ENCODE measurements at places on chromosomes 6 and 20. TPM values are rescaled to one million over a fixed set of nuclear protein-coding genes. Genes with fewer than 3 reads are reported as not detected.

GRCh38 chr6:112680091-112680490 is 333.0 kb downstream of the RFPL4B start:
- DNase-seq: no peak

DNA sequence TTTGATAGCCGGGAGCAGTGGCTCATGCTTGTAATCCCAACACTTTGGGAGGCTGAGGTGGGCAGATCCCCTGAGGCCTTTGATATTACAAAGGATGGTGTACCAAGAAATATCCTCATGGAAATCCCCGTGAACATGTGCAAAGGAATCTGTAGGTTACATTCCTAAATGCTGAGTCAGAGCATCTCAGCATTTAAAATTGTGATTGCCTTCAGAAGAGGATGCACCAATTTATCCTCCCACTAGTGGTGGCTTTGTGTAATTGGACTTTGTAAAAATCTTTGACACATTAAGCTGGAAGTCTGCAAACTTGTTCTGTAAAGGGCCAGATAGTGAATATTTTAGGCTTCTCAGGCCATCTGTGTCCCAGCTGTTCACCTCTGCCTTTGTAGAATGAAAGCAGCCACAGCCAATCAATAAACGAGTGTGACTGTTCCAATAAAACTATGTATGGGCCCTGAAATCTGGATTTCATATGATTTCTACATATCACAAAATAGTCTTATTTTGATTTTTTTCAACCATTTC is 11.8 kb downstream of the TMEM14B start:
- peak; percentile 90 for DNase-seq

GRCh38 chr6:112172540-112172939 is 81.8 kb downstream of the LAMA4 start:
- DNase-seq: no peak

- DNase-seq: no peak
Measured at GRCh38 chr6:30234356-30234755, 21.1 kb upstream of the TRIM26 start.

DNA sequence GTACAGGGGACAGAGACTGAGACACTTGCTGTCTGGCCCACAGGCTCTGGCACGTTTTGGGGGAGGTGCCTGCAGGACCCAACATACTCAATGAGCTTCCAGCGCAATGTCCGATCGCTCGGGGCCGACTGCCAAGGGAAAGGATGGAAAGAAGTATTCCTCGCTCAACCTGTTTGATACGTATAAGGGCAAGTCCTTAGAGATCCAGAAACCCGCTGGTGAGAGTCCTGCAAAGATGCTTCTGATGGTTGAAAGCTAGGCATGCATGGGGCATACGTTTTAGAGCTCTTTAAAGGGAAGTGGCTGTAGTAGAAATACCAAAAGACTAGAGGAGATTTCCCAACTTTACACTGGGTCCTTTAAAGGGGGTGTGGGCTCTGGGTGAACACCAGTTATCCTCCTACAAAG is 2.2 kb downstream of the PRRC2A start:
- DNase-seq: no peak

- no peak for DNase-seq
Measured at GRCh38 chr6:125546841-125547251, 202.6 kb upstream of the HEY2 start.

- DNase-seq: no peak
Measured at GRCh38 chr20:9918348-9918747, 79.5 kb upstream of the PAK5 start.

- DNase-seq: no peak
Measured at GRCh38 chr20:36969051-36969450, 17.5 kb upstream of the SAMHD1 start.

DNA sequence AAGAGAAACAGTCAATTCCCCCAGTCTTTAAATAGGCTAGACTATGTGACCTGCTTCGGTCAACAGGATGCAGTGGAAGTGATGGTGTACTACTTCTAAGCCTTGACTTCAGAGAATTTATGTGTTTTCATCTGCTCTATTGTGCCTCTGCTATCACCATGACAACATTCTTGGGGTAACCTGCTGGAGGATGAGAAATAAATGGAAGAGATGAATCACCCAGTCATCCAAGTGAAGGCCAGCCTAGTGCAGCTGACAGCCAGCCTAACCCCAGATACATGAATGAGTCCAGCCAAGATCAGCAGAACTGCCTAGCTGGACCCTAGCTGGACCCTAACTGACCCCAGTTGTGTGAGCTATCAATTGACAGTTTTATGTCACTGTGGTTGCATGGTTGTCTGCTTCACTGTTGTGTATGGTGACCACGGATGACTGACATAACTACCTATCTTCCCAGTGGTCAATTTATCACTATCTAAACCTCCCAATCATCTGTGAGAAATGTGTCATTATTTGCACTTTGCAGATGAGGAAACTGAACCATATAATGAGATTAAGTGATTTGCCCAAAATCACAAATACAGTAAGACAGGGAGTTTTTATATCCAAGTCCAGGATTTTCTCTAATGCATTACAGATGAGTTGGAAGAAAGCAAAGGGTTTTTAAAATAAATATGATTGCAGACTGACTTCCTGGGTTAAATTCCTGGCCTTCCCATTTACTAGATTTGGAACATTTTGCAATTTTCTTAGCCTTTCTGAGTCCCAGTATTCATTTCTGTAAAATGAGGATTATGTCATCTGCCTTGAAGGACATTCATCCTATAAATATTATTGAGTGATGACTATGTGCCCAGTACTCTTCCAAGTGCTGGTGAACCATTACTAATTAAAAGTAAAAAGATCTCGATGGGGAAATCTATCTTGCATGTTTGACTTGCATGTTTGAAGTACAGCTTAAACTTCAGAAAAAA is 136.4 kb upstream of the PLCB4 start:
- no peak for DNase-seq

GRCh38 chr20:24488064-24488799 is 18.8 kb downstream of the SYNDIG1 start:
- no peak for DNase-seq

GRCh38 chr6:63808576-63808975 is 173.0 kb downstream of the PHF3 start:
- DNase-seq: no peak

DNA sequence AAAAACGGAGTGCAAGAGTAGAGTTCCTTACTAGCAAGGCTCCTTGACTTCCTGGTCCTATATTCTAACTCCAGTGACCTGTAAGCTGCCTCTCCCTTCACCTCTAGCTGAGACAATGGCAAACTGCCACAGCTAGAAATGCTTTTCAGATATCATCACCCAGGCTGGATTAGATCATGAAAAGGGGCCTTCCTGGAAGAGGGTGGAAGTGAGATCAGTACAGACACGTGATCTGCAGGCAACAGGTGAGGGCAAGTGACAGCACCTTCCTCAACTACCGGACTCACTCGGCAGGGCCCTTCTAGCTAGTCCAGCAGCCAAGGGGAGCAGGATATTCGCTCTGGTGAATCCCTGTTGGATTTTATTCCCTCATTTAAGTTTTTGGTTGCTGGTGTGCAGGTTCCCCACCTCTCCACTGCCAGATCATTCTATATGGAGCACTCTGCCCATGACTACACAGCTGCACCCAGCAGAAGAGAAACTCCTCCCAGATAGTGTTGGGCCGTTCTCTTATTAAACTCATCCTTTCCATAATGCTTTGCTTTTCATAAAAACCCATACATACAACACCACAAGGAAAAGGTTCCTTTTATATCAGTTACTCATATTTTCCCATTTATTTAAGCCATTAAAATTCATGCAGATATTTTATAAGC is 26.4 kb upstream of the FAM83C start:
- DNase-seq: peak; percentile 99

- DNase-seq: no peak
Measured at GRCh38 chr6:118786596-118787453, 107.1 kb upstream of the ASF1A start.

DNA sequence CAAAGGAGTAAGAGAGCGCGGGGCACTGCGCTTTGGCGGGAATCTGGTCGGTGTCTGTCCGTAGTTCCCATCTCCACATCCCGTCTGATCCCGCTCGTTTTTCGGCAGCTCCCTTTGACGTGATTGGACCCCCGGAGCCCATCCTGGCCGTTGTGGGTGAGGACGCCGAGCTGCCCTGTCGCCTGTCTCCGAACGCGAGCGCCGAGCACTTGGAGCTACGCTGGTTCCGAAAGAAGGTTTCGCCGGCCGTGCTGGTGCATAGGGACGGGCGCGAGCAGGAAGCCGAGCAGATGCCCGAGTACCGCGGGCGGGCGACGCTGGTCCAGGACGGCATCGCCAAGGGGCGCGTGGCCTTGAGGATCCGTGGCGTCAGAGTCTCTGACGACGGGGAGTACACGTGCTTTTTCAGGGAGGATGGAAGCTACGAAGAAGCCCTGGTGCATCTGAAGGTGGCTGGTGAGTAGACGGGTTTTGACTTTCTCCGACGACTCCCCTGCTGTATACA is 1.4 kb downstream of the BTN1A1 start:
- DNase-seq: no peak

DNA sequence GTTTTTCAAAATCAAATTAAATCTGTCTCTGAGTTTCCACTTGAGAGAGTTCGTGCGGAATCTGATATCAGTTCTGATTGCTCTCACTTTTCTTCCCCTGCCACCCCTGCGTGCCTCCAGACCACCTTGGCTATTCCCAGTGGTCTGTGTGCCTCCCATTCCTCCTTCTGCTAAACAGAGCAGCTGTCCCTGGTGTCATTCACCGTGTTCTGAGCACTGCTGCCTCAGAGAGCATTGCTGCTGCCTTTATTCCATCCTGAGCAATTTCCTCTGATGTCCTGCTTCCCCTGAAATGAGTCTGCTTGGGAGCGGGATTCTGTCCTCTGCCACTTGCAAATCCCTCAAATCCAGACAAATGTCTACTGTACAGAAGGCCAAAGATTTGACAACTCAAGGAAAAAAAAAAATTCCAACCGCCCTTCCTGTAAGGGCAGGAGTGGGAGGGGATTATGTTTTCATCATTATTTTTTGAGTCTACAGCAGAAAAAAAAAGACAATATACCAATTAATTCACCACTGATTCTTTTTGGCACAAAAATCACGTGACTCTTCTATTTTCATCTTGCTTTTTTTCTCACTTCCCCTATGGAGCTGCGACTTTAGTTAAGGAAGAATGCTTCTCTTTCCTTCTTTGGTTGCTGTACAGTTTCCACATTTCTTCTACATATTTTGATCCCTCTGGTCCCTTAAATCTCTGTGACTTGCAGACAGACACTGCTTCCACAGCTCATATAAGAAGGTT is 833.0 kb downstream of the EPHA7 start:
- DNase-seq: no peak

DNA sequence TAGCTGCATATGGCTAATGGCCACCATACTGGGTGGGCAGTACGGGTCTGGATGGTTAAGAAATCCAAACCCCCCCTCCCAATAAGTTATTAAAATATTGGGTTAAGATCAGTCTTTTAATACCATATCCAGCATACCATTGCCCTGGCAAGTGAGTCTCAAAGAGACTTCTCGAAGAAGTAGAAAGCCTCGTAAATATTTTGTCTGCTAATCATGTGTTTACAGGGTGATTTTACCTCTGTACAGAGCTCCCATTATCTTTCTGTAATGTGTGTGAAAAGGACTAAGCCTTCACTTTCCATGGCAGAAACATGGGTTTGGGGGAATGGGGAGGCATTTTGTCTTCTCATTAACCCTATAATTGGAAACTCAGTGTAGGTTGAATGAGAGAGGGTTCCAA is 174.7 kb upstream of the LAMP5 start:
- no peak for DNase-seq

- DNase-seq: no peak
Measured at GRCh38 chr6:64010010-64010409, 374.4 kb downstream of the PHF3 start.

DNA sequence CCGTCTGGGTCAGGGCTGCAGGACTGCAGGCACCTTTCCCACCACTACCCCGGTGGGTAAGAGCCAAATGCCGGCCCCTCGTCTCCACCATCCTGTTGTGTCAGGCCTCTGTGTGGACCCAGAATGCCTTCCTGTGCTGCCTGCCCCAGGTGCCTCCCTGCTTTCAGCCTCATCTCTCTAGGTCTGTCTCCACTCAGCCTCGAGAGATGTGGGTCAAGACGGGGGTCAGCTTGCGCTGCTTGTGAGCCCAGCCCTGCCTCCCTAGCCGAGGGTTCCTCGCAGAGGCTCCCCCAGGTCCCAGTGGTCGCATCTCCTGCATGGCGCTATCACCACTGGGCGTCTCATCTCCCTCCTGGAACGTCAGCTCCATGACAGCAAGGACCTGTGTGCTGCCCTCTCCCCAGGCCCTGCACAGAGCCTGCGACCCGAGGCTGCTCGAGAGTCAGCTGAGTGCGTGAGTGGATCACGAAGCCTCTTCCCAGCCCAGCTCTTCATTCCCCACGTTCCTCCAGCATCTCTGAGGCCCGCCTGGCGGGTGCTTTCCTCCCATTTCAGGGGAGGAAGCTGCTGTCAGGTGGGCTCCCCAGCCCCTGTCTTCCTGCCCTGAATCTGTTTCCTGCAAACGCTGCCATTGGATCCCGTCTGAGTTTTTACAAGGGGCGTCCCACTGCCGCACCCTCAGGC is 38.7 kb upstream of the ZBP1 start:
- DNase-seq: no peak

GRCh38 chr6:144148886-144149285 is 1.4 kb upstream of the STX11 start:
- DNase-seq: no peak

DNA sequence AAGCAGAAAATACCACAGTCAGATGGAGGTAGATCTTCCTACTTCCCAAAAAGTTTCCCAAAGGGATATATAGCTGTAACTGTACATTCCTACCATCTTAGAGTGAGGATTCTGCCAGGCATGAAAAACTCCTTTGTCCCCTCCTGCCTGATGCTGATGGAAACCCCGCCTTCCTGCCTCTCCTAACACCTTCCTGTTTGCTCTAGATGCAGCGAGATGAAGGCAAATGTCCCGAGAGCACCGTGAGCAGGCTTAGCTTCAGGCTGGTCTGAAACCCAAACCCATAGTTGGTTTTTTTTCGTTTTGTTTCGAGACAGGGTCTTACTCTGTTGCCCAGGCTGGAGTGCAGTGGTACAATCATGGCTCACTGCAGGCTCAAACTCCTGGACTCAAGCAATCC is 55.6 kb downstream of the MYB start:
- DNase-seq: no peak

LY86 gene
- not detected for total RNA-seq

PGC gene
- total RNA-seq: 0.18 TPM

SSTR4 gene
- total RNA-seq: not detected

SRMS gene
- not detected for total RNA-seq

POLH gene
- 28.4 TPM for total RNA-seq

IL17A gene
- total RNA-seq: not detected

CENPW gene
- total RNA-seq: 62.1 TPM

BACH2 gene
- total RNA-seq: 1.6 TPM

RIPPLY2 gene
- 6.5 TPM for total RNA-seq
